HT1080 (cell line): ENCODE measurements at places on chromosomes 12 and 14. TPM values are rescaled to one million over a fixed set of nuclear protein-coding genes. Genes with fewer than 3 reads are reported as not detected.

DNA sequence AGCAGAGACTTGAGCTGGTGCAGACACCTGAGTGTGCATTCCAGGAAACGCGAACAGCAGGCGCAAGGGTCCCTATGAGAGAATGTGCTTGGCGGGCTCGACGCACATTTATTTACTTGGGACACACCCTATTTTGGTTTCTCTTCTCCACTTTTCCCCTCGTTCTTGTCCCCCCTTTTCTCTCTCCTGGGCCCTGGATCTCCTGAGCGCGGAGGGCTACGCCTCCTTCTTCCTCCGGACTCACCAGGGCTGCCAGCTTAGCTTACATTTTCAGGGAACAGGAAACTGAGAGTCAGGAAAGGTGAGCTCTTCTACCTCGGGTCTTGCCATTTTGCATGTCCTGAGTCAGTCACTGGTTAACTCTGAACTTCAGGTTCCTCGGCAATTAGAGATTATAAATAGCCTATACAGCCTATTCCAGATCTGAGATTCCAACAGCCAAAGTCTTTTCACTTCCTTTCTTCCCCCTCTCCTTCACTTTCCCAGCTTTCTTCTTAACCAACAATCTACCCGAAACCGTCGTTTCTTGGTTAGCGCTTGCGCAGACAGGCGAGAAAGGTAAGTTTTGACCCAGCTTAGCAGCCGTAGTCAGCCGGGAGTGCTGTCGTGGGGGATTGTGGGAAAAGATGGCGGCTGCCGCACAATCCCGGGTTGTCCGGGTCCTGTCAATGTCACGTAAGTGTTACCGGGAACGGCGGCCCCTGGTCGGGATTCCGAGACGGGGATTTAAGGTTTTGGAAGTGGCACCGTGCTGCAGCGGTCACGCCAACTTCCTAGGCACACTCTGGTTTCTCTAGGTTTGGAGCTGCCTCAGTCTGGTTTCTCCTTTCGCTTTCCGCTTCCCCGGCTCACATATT, at the start of the genes AKAP3 and NDUFA9:
Gene AKAP3, minus strand, starts transcription at position 551 of the 857 bp plus-strand sequence. CDS start 10,855 bp downstream, outside the sequence.
Gene NDUFA9, plus strand, starts transcription at position 614 of the 857 bp plus-strand sequence. Its CDS starts 13 bp downstream, at position 627.
- peak; percentile 78 for DNase-seq

DNA sequence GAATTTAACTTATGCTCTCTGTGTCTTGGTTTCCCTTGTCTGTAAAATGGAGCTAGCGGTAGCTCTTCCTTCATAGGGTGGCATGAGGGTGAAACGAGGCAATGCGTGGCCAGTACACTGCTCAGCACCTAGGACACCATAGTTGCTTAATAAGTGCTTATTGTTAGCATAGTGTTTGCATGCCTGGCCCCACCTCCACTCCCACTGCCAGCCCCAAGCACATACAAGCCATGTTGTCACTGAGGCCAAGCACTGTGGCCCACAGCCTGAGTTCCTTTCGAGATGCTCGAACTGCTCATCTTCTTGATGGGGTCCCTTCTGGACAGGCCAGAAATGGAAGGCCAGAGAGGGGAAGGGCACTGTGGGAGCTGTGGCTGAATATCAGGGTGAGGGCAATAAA, 839 bp downstream of the FICD start:
- no peak for DNase-seq

The AVPR1A gene
- total RNA-seq, result not detected in 2 replicates

The EAPP gene
- 38.1 and 40.6 TPM in 2 replicates for total RNA-seq

The RNASE7 gene
- 0.43 TPM in 1 of 2 replicates, not detected in the other for total RNA-seq
